ENCODE measurements at places on chromosomes 12 and 14.

GRCh38 chr12:90126125-90126524, 417.5 kb upstream of the ATP2B1 start:
- DNase-seq = no peak

- DNase-seq = no peak
Observed at GRCh38 chr12:79455286-79455685, 235.5 kb downstream of the PAWR start.

GRCh38 chr12:50119387-50119786, 7.4 kb downstream of the COX14 start:
- DNase-seq = no peak

- no peak for DNase-seq
Observed at GRCh38 chr14:99357151-99357915, 85.3 kb upstream of the BCL11B start.

- DNase-seq = no peak
Observed at GRCh38 chr12:14618983-14619382, 51.3 kb upstream of the PLBD1 start.

- no peak for DNase-seq
Observed at GRCh38 chr14:91919814-91920213, 27.7 kb downstream of the FBLN5 start.

DNA sequence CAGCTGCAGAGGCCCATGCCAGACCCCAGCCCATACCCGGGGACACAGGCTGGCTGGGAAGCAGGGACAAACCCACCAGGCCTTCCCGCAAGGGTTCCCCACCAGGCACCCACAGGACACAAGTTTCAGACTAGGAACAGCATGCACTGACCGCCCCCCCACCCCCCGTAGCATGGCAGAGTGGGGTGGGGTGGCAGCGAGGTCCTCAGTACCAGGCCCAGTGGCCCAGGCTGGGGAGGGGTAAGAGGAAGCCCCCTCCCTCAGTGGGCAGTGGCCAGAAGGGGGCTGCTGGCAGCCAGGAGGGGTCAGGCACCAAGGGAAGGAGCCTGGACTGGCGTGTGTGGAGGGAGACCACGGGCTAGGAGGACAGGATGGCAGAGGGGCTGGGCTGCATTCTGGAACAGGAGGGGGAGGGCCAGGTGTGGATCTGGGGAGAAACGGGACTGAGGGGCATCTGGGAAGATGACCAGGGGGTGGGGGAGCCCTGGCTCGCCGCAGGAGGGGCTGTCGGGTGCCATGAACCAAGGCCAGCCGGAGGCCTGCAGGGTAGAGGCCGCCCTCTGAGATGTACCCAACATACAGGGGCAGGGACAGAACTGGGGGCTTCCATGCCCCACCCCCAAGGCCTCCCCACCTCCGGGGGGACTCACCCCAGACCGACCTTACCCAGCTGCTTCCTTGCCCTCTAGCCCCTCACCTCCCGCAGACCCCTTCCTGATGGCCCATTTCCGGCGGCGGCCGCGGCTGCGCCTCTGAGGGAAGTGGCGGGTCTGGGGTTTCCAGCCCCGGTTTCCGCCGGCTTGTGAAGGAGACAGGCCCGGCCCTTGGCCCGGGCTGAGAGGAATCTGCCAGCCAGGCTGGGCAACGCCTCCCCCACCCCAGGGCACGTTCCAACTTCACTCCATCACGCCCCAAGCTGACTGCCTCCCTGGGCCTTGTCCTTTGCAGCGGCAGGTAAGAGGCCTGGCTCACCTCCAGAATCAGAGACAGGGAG, 5.6 kb upstream of the JAG2 start:
- DNase-seq = no peak

- no peak for DNase-seq
Observed at GRCh38 chr14:101351769-101352168, 209.5 kb upstream of the DIO3 start.

- no peak for DNase-seq
Observed at GRCh38 chr12:45611061-45611460, 118.4 kb upstream of the ARID2 start.

DNA sequence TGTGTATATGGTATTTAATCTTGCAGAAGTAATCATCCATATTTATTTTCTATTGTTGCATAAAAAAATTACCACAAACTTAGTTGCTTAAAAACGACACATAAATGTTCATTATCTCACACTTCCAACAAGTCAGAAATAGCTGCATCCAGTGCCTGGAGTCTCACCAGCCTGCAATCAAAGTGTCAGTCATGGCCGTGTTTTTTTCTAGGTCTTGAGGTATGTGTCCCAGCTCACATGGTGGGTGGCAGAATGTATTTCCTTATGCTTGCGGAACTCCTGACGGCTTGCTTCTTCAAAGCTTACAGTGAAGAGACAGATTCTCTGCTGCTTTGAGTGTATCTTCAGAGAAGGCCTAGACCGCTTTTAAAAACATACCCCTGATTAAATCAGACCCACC, 670.2 kb upstream of the LMO3 start:
- DNase-seq = no peak

GRCh38 chr12:92568691-92569090, 134.1 kb upstream of the PLEKHG7 start:
- no peak for DNase-seq

GRCh38 chr14:89364316-89364715, 52.7 kb downstream of the FOXN3 start:
- no peak for DNase-seq

GRCh38 chr12:25677232-25677937, 124.3 kb upstream of the LMNTD1 start:
- no peak for DNase-seq

- DNase-seq = no peak
Observed at GRCh38 chr14:89011355-89012281, 187.2 kb downstream of the TTC8 start.

- DNase-seq = no peak
Observed at GRCh38 chr12:104680491-104680890, 223.7 kb downstream of the CHST11 start.

GRCh38 chr14:68018598-68018997, 199.0 kb downstream of the RAD51B start:
- DNase-seq = no peak

All from stimulated activated CD4-positive, alpha-beta T cell treated with anti-CD3 and anti-CD28 coated beads, Interleukin-1b, Interleukin-23, amount 100 ng/mL, for 24 hours (primary cell).